ENCODE measurements at places on chromosomes 16 and 17.

DNA sequence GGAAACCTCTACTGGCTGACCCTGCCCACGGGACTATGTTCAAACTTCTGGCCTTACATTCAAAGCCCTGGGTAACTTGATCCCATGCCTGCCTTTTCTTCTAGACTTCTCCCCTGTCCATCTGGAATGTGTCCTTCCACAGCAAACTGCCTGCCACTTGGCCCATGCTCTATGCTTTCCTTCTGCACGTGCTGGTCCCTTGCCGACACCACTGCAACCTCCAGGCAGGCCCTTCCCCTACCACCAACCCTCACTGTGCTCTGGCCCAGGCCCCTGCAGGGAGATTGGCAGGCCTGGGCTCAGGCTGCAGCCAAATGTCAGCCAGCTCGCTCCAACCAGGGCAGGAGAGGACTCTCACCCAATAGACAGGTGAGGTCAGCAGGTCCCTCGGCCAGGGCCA lies 11.0 kb downstream of the HSD11B2 start:
- DNase-seq: no peak

- DNase-seq: no peak
Measured at GRCh38 chr17:75102385-75102821, 7.4 kb upstream of the ARMC7 start.

DNA sequence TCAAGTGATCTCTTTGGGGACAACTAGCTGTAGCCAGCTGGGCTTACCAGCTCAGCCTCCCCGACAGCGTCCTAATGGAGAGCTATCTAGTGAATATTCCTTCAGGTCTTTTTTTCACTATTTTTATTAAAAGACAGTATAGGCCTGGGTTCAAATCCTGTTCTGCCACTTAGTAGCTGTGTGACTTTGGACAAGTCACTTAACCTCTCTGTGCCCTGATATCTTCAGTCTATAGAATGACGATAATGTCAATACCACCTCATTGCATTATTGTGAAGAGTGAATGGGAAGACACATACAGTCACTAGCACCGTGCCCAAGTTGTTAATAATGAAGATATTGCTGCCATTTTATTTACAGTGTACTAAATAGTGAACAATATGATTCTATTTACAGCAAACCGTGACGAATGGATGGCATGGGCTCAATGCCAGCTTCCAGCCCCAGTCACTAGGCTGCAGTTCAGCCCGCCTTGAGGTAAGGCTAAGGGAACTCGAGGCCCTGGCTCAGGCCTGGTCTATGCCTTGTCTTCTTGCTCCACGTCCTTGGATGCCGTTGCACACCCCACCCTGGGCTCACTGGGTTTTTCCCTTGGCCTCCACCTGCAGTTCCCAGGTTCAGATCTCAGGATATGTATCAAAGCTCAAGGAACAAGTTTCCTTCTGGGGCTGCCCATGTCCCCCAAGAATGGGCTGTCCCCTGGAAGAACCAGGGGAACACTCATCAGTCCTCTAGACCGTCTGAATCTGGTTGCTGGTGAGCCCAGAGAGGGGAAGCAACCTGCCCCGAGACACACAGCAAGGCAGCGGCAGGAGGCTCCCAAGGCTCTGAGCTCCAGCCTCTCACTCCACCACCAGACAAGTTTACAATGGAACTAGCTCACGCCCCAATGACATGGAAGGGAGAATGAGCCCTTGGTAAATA lies 95.4 kb upstream of the TNRC6C start:
- DNase-seq: no peak

DNA sequence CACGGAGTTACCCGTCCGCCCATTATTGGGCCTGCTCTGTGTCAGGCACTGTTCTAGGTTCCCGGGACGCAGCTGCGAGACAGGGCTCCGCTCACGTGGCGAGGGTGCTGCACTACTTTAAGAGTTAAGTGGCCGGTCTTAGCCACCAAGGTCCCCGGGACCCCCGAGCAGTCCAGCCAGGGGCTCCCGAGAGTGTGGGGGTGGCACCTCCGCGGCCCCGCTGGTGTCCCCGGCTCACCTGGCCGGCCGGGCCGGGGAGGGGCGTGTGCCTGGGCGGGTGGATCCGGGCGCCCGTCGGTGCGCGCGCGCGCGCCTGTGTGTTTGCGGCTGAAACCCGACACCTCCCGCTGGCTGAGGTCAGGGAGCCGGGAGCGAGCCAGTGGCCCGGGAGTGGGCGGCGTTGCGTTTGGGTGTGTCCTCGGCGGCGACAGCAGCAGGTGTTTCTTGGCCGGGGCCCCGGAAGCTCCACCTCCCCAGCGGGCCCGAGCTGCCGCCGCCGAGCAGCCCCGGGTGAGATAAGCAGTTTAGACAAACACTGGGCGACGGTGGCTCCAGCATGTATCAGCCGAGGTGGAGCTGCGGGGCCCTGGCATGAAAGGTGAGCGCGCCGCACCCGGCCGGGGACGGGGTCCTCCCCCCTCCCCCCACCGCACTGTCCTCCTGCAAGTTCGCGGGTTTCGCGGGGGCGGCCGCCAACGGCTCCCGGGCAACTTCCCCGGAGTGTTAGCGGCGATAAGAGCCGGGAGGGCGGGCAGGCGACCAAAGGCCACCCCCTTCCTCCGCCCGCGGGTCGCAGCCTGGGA lies at the start of gene GSE1:
TSS of gene GSE1 (plus strand) at position 522 of the 803 bp plus-strand sequence. CDS start at position 592, 70 bp downstream.
- peak; percentile 67 for DNase-seq

DNA sequence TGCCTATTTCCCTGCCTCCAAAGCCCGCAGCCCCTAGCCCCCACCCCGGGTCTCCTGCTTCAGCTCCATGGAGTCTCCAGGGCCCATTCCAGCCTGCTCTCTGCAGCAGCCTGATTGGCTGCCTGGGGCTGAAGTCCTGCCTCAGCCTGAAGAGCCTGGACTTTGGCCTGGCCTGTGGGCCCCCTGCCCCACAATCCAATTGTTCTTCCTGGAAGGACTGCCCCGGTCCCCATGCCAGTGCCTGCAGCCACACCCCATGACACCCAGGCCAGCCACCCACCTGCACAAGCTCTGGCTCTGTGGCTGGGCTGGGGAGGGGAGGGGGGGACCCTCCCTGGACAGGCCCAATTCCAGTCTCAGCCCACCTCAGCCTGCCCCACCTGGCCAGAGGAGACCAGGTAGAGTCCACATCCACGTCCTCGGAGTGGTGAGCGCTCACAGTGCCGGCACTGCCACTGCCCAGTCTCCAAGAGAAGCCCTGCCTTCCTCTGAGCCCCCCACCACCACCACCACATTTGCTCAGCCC lies 12.3 kb downstream of the ENPP7 start:
- DNase-seq: no peak

DNA sequence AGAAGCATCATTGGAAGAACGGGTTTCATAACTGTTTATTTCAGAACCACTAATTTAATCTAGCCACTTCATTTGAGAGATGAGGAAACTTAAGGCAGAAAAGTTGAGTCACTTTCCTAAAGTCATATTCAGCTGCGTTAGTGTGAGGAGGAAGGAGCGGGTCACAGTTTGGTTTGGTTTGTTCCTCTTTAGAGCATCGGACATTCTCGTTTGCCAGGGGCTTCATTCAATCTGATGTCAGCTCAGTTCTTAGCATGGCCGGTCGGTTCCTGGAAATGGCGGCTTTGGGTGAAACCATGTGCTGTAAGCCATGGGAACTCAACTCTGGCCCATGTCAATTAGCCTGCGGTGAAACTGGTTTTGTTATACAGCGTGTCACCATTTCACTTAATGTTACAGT lies 186.5 kb downstream of the LGALS9B start:
- DNase-seq: peak; percentile 17

GRCh38 chr16:4203748-4204147 lies 38.1 kb downstream of the SRL start:
- no peak for DNase-seq

DNA sequence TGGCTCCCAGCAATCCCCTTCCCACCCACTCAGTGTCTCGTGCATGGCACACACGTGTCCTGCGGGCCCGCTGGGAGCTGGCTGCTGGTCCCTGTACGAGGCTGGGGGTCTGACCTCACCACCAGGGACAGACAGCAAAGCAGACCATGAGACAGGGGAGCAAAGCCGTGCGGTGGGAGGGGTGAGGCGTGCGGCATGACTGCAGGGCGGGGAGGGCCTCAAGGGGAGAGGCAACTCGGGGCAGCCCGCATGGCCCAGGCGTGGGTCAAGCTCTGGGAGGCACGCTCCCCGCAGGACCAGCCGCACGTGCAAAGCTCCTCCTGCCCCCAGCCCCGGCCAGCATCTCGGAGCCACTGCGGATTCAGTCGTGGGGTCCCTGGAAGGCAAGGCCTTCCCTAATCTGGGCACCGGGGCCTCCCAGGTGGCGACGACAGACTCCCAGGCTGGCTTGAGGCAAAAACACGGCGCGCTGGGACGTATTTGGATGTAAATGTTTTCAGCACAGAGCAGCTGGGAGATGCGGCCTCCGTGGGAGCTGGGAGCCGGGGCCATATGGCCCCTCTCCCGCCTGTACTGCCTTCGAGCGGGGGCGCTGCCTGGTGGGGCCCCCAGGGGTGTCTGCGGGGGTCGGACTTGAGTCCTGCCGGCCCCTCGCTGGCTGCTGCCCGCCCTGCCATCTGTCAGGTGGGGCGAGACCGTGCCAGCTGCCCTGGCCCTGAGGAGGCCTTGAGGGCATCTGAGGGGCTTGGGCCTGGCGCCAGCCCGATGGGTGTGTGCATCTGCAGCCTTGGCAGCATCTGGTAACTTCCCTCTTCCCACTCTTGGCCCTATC lies 12.2 kb upstream of the CBFA2T3 start:
- no peak for DNase-seq

GRCh38 chr16:80990577-80990976 lies 16.1 kb downstream of the CMC2 start:
- no peak for DNase-seq

- no peak for DNase-seq
Measured at GRCh38 chr16:1069154-1069553, 3.4 kb upstream of the SSTR5 start.

GRCh38 chr17:68387435-68388218 lies 69.7 kb downstream of the WIPI1 start:
- DNase-seq: no peak

GRCh38 chr17:43576563-43577229 lies 30.6 kb upstream of the ETV4 start:
- DNase-seq: peak; percentile 40

DNA sequence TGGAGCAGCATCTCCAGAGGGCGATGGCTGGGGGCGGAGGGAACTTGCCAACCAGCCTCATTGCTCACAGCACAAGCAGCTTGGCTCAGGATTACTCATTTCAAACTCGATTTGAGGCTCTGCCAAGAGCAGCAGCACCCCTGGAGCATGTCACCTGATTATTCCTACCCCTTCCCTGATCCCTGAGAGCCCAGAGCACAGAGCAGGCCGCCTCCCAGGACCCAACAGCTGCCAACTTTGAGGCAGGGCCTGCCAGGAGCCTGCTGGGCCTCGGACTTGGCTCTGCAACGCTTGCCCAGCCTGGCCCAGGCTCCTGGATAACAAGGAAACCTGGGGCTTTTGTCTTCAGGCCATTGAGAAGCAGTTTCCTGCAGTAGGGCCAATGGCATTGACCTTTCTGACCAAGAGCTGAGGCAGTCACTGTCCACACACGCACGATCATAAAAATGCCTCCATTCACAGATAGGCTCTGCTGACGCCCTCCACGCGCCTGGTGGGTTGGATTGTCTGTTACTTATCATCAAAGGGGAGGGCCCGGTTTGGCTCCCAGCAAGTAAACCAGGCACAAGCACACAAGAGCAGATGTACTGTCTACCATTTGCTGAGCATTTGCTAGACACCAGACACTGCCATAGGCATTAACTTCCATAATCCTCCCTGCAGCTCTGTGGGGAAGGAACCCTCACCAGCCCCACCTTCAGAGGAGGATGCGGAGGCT lies 406.6 kb upstream of the EEF2KMT start:
- DNase-seq: no peak

DNA sequence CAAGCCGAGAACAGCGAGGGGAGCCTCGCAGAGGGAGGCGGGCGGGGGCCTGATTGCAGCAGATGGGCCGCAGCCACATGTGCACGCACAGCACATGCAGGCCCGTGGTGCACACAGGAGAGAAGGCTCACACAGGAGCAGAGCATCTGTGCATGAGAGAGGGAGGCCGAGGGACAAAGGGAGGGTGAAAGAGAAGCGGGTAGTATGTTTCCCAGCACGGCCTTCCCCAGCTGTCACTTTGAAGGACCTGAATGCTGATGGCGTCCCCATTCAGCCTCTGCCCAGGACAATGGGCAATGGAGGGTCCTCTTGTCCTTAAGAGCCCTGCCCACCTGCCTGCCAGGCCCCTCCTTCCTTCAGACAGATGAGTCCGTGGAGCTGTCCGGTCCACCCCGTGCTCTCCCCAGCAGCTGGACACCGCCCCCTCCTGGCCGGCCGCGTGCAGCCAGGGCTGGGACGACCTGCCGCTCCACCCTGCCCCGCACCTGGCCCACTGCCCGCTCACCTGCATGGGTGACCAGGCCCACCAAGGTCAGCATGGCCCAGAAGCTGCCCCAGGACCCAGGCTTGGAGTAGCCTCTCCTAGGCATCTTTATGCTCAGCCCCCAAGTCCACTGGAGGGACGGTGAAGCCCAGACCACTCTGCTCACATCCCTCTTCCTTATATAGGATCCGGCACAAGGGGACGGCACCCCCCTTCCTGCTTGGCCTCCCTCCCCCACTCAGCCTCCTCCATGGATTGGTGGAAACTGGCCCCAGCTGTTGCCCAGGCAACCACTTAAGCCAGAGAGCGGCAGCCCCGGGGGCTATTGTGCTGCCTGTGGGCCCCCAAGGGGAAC lies at the start of gene BTBD17:
TSS of gene BTBD17 (minus strand) at position 639 of the 839 bp plus-strand sequence. CDS start at position 590, 49 bp downstream.
- DNase-seq: peak; percentile 23

- DNase-seq: no peak
Measured at GRCh38 chr16:12300490-12300889, 324.0 kb downstream of the SNX29 start.

DNA sequence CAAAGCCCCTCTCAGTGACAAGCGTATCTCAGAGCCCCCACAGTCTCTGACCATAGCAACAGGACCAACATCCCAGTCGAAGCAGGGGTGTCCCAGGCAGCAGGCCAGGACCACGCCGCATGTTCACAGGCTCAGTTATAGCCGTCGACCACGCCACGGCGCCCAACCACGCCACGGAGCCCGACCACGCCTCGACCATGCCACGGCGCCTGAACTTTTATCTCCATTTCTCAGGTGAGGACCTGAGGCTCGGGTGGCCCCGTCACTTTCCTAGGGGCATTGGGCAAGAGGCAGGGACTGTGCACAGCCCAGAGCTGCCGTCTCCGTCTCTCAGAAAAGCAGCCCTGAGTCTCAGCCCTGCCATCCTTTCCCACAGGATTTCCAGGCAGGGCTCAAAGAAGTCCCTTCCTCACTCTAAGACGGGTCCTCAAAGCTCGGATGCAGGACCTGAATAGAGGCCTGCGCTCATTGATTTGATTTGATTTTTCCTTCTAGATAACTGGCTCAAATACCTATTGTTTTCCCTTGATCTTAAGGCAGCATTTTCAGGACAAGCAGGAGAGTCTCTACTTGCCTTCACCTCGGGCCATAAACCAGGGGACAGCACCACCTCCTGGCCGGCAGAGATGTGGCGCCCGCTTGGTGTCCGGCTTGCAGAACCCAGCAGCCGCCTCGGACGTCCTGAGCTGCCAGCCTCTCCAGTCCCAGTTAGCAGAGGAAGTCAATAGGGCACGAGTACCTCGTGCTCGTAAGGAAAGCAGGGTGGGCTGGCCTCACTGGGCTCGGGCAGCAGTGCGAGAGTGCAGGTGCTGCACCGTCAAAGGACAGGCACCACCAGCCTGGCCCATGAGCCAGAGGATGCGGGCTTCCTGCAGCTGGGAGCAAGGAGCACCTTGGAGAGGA lies 38.8 kb downstream of the C16orf95 start:
- DNase-seq: peak; percentile 34

Measured in stimulated activated CD8-positive, alpha-beta memory T cell treated with anti-CD3 and anti-CD28 coated beads, Interleukin-2, amount 100 ng/mL, for 48 hours (primary cell).